ENCODE measurements at places on chromosomes 3 and 15.

GRCh38 chr3:184760337-184761074 lies 48.6 kb upstream of the MAGEF1 start:
- DNase-seq: no peak

GRCh38 chr3:124256599-124256998 lies 264.7 kb upstream of the ROPN1 start:
- DNase-seq: no peak

GRCh38 chr3:194937882-194938321 lies 252.2 kb downstream of the FAM43A start:
- DNase-seq: no peak

- DNase-seq: no peak
These were observed 75.0 kb downstream of the TRIM69 start for GRCh38 chr15:44811337-44811736.

GRCh38 chr3:177516158-177517011 lies 319.1 kb upstream of the TBL1XR1 start:
- no peak for DNase-seq

- no peak for DNase-seq
These were observed 3.1 kb downstream of the C3orf20 start for GRCh38 chr3:14678015-14678503.

DNA sequence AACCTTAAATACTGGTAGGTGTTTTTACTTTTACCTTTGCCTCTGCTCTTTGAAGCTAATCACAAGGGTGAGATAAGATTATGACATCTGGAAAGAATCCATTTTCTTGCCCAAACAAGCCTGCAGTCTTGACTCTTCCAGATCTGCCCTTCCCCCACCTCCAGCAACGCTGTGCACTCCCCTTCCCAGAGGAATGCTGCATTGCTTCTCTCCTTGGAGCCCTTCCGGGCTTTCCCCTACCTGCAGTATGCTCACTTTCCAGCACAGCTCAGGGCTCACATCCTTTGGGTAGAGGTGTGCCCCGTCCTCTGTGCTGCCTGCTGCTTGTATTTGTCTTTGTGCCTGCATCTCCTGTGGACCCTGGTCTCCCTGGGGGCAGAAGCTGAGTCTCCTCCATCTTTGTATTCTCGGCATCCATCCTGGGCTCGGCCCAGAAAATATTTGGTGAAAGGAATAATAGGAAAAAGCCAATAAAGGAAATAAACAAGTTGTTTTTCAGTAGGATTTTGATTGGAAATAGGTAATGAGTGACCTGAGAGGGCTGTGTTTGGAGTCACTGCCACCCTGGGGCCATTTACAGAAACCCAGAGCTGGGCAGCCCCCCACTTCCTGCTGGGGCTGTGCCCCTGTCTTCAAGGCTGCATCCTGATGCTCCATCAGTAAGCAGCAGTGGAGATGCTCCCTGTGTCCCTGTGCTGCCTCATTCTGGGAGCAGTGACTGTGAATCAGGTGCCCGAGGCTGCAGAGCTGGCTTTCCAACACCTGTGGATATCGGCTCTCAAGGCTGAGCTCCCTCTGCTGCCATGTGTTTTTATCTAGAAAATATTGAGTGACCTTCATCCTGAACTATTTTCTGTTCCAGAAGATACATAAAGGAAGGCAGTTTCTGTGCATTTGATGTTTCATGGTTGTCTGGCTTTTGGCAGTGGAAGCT lies 117.5 kb downstream of the EEFSEC start:
- no peak for DNase-seq

All from stimulated activated CD4-positive, alpha-beta T cell treated with anti-CD3 and anti-CD28 coated beads, TNF-alpha, amount 100 ng/mL, for 48 hours (primary cell).